ENCODE measurements at places on chromosomes 4 and X. TPM values are rescaled to one million over a fixed set of nuclear protein-coding genes. Genes with fewer than 3 reads are reported as not detected.

The EXOC1L gene
- total RNA-seq: not detected

The TMEM271 gene
- not detected for total RNA-seq

The F9 gene
- not detected for total RNA-seq

The MTTP gene
- not detected for total RNA-seq

The PCDH7 gene
- 81.9 TPM for total RNA-seq

The PABPC1L2B gene
- total RNA-seq: not detected

The UCHL1 gene
- 680 TPM for total RNA-seq

The VSIG1 gene
- total RNA-seq: not detected

The PF4V1 gene
- total RNA-seq: 0.33 TPM

The HTN1 gene
- total RNA-seq: not detected

The GAGE12F gene
- total RNA-seq: not detected

The PRRG1 gene
- 7.7 TPM for total RNA-seq

The GLUD2 gene
- 2.0 TPM for total RNA-seq

The GABRE gene
- 15.2 TPM for total RNA-seq

The ZIC3 gene
- not detected for total RNA-seq

The CRMP1 gene
- total RNA-seq: 0.62 TPM

The IL2RG gene
- total RNA-seq: not detected

The GPRIN3 gene
- total RNA-seq: 0.12 TPM

The CXCR3 gene
- total RNA-seq: not detected

The RNF128 gene
- 1.5 TPM for total RNA-seq

The CSAG2 gene
- not detected for total RNA-seq

The LNX1 gene
- 0.11 TPM for total RNA-seq

The WDR44 gene
- 16.3 TPM for total RNA-seq

The MUC7 gene
- not detected for total RNA-seq

The WDR19 gene
- total RNA-seq: 52.4 TPM

The FAM156B gene
- 17.2 TPM for total RNA-seq

The GAGE2A gene
- total RNA-seq: not detected

The POU4F2 gene
- not detected for total RNA-seq

The RBM46 gene
- not detected for total RNA-seq

The SOD3 gene
- 5.2 TPM for total RNA-seq

The SERTM2 gene
- total RNA-seq: 1.9 TPM

Measured in uterine smooth muscle cell (primary cell).